ENCODE measurements at places on chromosomes 11 and 22. TPM values are rescaled to one million over a fixed set of nuclear protein-coding genes. Genes with fewer than 3 reads are reported as not detected.

- no peak for DNase-seq
Observed at GRCh38 chr11:121555121-121555520, 102.4 kb upstream of the SORL1-AS1 start.

GRCh38 chr11:28910926-28911325 is 802.7 kb downstream of the METTL15 start:
- DNase-seq = no peak

DNA sequence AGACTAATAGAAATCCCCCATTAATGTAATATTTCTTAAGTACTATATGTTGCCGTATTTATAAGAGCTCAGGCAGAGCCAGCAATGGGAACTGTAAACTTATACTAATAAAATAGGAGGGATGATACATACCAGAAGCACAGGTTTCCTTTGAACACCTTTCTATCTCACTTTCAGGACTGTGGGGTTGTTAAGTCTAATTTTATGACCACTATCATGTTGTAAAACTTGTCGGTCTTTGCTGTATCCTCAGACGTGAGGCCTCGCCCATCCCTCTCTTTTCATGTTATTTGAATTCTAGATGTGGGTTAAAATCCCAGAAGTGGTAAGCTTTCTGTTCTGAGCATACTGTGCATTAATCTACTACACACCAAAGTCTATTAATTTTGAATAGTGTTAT is 1083.5 kb upstream of the TENM4 start:
- no peak for DNase-seq

GRCh38 chr11:135006800-135007199 is 594.8 kb upstream of the B3GAT1 start:
- DNase-seq = no peak

DNA sequence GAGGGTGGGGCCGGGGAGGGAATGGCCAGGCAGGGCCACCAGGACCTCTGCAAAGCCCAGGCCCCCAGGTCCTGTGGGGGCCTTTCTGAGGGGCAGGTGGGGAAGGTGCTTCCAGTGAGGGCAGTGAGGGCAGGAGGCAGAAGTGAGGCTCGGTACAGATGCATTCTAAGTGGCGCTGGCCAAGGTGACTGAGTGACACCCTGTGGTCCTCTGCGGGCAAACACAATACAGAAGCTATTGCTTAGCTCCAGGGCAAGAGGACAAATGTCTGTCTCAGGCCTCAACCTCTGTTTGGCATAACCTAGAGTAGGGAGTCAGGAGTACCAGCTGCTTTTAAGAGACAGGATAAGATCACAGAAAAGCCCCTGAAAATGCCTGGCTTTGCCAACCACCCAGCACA is 31.3 kb downstream of the B3GAT1 start:
- DNase-seq = no peak

GRCh38 chr11:80173371-80174136 is 732.7 kb upstream of the TENM4 start:
- no peak for DNase-seq

The ANO9 gene
- 32.2 TPM for total RNA-seq

The SCUBE2 gene
- not detected for total RNA-seq

All from Calu3 (cell line).